T-helper 17 cell (primary cell): ENCODE measurements at places on chromosomes 16 and 17.

- no peak for DNase-seq
Observed at GRCh38 chr17:36545077-36545464, 352 bp downstream of the GGNBP2 start.

DNA sequence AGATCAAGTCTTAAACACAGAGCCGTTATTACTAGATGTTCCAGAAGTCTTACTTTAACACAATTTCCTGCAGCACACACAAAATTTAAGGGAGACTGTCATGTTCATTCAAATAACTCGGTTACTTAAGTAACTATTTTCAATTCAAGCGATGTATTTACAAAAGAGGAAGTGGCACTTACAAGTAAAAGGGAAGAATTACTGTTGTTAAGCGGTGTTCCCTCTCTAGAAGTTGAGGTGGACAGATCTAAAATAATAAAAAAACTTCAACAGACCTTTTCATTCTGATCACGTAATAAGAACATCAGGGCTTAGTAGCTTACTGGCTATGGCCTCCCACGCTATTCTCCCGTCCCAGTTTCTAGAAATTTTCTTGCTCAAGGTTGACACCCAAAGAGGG is 26.2 kb upstream of the TXNDC11 start:
- DNase-seq = no peak

DNA sequence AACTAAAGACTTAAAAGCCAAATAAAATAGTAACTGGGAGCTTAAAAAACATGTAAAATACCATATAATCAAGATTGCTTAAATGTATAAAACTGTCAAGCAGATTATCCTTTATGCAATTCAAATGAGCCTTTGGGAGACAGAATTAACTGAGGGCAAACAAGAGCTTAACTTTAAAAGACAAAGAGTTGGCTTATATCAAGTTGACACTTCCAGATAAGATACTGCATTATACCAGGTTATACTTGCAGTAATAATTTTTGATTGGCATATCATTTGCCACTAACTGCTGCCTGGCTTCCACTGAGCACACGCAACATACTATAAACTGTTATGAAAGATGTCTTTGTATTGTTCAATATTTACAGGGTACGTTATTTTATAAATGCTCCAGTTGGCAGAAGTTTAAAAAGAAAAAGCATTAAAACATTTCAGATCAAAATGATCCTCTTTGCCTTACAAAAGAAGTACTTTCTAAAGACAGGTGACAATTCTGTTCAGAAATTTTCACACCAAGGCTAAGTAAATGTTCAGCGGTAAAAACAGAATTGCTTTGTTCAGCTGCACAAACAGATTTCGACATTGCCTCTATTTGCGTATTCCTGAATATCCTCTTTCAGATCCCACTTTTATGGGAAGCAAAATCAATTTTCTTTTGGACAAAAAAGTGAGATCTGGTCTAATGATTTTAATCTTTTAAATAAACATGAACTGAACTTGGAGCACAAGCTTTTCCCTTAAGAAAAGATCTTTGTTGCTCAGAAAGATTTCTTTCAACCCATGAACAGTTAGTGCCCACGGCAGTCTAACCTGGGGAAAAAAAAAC is 50.7 kb downstream of the TOX3 start:
- DNase-seq = no peak

- no peak for DNase-seq
Observed at GRCh38 chr16:86180244-86180643, 281.3 kb downstream of the IRF8 start.

- no peak for DNase-seq
Observed at GRCh38 chr17:15031975-15032374, 233.2 kb downstream of the PMP22 start.

GRCh38 chr16:90043526-90043925 is 24.3 kb upstream of the DBNDD1 start:
- DNase-seq = no peak

DNA sequence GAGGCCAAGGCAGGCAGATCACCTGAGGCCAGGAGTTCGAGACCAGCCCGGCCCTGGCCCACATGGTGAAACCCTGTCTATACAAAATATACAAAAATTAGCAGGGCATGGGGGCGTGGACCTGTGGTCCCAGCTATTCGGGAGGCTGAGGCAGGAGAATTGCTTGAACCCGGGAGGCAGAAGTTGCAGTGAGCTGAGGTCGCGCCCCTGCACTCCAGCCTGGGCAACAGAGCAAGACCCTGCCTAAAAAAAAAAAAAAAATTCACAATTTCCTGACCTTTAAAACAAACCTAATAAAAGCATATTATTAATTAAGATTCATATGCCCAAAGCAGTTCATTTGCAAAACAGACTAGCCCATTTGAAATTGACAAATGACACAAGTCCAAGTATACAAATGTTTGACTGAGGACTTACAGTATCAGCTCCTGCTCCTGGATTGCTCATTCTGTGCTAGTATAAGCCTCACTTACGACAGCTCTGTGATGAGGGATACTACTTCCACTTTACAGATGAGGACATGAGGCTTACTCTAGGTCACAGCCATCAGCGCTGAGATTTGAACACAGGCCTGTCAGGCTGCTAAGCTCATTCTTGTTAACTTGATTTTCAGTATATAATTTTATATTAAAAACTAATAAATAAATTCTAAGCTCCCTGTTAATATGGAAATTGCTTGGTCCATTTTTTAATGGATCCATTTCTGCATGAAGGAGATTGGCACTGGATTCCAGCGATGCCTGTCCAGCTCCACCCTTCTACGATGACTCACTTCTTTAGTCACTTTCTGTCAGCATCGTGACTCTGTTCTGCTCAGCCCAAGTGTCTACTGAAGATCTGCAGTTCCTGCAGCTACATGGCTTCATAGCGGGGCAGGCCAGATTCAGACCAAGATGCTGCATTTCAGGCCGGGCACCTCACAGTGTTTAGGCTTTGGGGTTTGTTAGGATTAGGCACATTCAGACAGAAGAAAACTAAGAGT is 88.2 kb downstream of the WDR59 start:
- no peak for DNase-seq

- DNase-seq = no peak
Observed at GRCh38 chr17:48514477-48514876, 16.3 kb downstream of the HOXB1 start.

DNA sequence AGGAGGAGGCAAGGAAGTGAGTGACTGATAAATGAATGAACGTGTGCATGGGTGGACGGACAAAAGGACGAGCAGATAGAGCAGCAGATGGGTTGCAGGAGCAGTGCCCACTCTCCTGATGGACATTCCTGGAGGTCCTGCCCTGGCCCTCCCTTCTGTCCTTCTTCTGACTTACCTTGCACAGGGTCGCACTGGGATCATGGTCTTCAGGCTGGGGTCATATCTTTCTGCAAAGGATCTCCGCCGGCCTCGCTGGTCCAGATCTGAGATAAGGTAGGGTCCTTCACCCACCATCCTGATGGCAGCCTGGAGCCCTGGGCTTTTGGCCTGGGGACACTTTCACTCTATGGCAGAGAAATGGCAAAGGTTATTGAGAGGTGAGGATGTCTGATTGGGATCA is 9.7 kb downstream of the ABCC12 start:
- no peak for DNase-seq

DNA sequence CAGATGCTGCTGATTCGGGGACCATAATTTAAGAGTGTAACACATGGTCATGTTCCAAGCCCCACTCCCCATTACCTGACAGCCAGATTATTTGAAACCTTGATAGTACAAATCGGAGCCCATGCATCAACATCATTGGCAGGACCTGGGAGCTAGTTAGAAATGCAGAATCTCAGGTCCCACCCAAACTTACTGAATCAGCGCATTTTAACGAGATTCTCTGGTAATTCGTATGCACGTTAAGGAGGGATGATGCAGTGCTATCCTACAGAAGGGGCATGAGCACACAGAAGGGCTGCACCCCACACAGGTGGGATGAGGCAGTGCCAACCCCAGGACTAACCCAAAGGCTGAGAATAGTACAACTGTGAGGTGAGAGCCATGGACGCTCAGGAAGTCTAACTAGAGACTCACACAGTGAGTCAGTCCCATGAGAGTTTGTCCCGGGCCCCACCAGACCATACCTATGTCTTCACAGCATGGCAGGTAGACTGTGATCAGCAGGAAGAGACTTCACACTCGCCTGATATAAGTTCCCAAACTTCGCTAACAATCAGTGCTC is 64.9 kb downstream of the ZNF18 start:
- DNase-seq = no peak

- DNase-seq = no peak
Observed at GRCh38 chr17:57090560-57091185, 5.6 kb downstream of the AKAP1 start.

- no peak for DNase-seq
Observed at GRCh38 chr16:81627024-81627423, 152.1 kb upstream of the PLCG2 start.

DNA sequence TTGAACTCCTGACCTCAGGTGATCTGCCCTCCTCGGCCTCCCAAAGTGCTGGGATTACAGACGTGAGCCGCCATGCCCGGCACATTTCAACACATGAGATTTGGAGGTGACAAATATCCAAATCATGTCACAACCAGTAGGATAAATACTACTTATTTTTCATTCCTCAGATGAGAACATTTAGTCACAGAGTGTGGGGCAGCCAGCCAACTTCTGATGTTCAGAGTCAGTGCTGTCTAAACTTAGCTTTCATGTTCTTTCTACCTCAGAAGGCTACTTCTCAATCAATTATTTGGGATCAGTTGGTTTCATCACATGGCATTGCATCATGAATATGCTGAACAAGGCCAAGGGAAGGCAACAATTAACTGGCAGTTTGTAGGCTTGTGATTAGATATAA is 134.5 kb downstream of the CDH13 start:
- no peak for DNase-seq

DNA sequence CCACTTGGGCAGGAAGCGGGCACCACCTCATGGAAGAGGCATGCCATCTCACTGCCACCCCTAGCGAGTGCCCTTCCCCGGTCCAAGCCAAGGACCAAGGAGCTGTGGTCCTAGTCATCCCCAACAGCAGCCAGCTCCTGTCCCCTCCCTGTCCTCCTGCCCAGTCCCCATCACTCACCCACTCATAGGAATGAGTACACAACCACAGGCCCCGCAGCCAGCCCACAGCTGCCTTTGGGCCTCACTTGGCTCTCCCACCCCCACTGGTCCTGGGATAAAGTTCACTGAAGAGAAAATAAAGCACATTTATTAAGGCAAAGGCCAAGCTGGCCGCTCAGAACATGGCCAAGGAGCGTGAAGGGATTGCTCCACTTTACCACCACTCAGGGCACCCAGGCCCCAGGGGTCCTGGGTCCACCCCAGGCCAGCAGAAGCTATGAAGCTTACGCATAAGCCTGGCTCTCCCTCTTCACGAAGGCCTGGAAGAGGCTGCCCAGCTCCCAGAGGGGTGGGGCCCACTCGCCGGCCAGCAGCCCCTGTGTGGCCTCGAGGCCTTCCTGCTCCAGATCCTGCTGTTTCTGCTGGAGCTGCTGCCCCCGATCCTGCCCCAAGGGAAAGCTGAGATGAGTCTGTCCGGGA is 3.6 kb downstream of the SCRN2 start:
- no peak for DNase-seq

DNA sequence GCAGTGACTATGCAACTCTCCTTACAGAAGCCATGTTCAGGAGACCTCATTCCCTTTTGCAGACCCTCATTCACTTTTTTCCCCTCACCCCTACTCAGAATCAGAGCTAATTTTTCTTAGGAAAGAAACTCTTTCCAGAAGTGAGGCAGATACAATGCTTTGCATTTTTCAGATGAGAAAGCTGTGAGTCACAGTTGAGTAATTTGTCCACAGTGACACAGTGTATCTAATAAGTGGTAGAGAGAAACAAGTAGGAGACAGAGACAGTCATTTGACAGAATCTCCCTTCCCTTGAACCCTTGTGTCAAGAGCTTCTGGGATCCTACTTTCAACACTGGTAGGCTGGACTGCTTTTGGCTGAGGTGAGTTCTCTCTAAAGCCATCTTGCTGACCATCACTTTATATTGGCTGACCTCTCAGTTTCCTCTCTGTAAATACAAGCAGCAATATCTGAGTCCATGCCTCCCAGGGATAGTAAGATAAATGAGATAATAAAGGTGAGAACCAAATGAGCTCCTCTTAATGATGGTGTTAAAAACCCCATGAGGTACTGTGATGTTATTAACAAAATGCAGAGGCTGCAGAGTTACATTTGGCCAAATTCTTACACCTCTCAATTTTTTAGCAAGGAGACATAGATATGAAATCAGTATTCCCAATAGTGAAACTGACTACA is 130.8 kb downstream of the CA10 start:
- DNase-seq = no peak

GRCh38 chr16:48124266-48124665 is 31.5 kb downstream of the ABCC12 start:
- DNase-seq = no peak

GRCh38 chr17:57755480-57756070 is 10.5 kb upstream of the CCDC182 start:
- DNase-seq = no peak

DNA sequence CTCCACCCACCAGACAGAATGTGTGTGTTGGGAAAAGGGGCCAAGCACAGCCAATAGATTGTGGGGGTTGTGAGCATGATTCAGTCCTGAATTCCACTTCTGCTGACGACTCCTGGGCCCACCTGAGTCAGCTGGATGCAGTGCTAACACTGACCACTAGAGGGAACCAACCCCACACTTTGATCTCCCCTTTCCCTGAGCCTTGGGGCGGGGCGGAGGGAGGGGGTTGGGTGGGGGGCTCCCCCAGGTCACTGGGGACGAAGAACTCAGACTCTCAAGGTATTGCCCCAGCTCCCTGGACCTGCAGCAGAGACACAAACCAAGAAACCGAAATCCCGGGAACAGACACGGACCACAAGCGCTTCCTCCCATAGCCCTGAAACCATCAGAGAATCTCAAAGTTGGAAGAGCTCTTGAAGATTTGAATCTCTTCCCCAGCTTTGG is 621 bp upstream of the CSHL1 start:
- DNase-seq = peak; percentile 56

GRCh38 chr17:58995247-58995940 is 111.3 kb downstream of the TRIM37 start:
- no peak for DNase-seq

GRCh38 chr16:2366660-2367309 is 26.3 kb upstream of the ABCA3 start:
- no peak for DNase-seq

DNA sequence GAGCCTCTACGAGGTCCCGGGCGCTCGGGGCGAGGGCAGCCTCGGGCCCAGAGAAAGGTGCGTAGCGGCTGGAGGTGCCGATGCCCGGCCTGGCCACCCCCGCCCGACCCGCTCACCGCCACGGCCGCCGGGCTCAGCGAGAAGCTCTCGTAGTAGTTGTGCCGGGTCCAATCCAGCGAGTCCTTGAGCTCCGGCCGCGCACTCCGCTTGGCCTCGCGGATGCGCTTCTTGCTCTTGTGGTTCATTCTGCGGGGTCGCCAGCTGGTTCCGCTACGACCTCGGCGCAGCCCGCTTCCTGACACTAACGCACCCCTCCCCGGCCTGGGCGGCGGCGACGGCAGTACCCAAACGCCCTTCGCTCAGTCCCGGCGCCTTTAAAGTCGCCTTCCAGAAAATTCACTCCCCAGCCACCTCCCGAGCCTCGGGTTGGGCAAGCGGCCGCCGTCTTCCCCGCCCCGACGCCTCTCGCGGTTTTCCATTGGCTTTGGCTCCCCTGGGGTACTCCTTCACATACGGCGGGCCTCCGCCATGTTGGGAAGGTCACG is at the start of gene JMJD6:
JMJD6 (minus strand) TSS at position 376 of the 545 bp plus-strand sequence; CDS start at position 245, 131 bp downstream.
- no peak for DNase-seq

GRCh38 chr16:11310997-11311561 is 29.9 kb upstream of the PRM1 start:
- no peak for DNase-seq
